ENCODE measurements at places on chromosomes 3 and 15.

DNA sequence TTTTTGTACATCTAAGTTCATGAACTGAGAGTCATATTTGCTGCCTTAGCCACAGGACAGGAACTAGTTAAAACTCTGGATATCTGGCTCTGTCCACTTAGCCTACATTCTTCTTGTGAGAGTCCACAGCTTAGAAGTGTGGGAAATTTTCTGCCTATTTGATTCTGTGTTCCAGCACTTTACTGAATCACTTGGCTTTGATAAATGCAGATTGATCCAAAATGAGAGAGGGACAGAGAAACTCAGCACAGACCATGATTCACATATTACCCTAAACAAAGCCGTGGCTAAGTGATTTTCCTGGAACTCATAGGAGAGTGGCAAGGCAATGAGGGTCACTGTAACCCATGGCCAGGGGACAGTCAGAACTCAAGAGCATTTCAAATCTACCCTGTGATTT lies 87.5 kb upstream of the CADPS start:
- no peak for DNase-seq

DNA sequence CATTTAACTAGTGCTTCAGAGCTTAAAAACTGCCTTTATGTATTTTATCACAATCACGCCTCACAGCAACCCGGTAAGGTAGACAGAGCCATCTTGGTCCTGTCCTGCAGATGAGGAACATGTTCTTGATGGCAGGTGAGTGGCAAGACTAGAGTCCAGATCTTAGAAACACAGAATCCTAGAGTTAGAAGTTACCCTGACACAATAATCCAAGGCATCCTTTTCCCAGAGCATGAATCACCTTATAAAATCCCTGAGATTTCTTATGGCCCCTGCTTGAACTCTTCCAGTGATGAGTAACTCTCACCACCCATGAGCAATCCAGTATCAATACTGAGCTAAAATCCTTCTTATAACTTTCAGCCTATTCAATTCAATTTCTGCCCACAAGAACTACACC lies 16.9 kb downstream of the POPDC2 start:
- DNase-seq: no peak

DNA sequence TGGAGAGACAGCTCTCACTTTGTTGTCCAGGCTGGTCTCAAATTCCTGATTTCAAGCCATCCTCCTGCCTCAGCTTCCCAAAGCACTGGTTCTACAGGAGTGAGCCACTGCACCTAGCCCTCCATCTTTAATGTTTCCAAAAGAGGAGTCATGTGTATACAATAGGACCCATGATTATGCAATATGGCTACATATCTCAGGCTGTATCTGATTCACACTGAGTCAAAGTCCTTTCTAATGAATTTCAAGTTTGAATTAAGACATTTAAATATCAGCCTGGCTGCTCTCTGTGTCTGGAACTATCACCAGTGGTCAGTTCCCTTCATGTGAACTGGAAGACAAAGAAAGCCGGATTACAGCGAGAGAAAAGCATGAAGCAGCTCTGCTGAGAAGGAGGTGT lies 90.5 kb downstream of the MINAR1 start:
- DNase-seq: no peak

- no peak for DNase-seq
Observed at GRCh38 chr3:45084820-45085816, 59.0 kb downstream of the CLEC3B start.

- DNase-seq: no peak
Observed at GRCh38 chr15:42955518-42955917, 34.9 kb upstream of the TTBK2 start.

GRCh38 chr3:147943265-147943945 lies 534.2 kb downstream of the ZIC1 start:
- no peak for DNase-seq

GRCh38 chr15:85757073-85757938 lies 37.4 kb downstream of the KLHL25 start:
- DNase-seq: no peak

DNA sequence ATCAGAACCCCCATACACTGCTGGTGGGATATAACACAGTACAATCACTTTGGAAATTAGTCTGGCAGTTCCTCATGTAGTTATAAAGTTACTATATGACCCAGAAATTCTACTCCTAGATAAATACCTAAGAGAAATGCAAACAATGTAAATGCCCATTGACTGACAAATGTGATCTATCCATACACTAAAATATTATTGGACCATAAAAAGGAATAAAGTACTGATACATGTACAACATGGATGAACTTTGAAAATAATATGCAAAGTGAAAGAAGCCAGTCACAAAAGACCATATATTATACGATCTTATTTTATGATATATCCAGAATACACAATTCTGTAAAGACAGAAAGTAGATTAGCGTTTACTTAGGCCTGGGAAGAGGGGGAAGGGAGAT lies 7.8 kb downstream of the IMPG2 start:
- DNase-seq: no peak

GRCh38 chr3:22491344-22491743 lies 711.8 kb upstream of the UBE2E2 start:
- DNase-seq: no peak

DNA sequence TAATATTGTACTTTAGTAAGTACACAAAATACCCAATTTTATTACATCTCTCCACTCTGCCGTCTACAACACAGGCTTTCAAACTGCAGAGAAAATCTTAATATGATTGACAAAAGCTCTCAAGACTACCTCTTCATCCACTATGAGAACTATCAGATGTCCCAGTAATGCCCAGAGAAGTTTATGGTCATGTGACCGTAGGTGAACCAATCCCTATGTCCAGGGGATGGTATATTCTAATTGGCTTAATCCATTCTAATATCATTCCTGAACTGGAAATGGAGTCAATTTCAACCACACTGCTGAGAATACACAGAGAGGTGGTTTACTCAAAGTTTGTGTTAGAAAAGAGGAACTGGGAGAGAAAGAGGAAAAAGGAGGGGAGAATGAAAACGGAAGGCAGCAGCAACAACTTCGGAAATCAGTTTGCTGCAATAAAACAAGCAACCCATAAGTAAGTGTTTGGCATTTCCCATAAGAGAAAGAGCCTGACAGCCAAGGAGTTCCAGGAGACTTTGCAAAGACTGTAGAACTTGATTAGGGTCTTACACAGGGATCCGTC lies 7.3 kb downstream of the SST start:
- DNase-seq: no peak

- DNase-seq: no peak
Observed at GRCh38 chr3:128188326-128188725, 35.0 kb downstream of the EEFSEC start.

DNA sequence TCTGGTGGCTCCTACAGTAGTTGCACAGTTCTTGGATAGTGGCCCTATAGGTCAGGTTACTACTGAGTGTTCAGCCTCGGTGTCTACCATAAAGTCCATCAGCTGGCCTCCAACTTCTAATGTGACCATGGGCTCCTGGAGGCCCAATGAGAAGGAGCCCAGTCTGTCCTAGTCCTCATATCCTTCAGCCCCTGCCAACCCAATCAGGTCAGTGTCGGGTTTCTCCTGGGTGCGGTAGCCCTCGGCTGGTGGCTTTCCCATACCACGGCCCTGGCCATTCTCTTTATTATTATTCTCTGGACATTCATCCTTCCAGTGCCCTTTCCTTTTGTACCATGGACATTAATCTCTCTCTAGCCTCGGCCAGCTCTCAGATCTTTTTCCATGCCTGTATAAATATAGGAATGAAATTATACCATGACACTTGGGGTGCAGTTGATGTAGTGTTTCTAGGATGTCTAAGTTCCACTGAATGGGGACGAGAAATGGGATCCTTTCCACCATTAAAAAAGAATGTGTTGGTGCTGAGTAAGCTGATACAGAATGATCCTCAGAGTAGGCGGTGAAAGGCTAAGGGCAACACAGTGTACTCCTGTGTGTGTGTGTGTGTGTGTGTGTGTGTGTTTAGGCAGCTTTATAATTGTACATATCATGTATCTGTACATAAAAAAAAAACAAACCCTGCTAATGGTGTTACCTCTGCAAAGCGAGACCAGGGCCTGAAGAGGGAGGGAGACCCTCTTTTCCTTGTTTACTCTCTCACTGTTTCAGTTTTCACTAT lies 19.3 kb upstream of the NOX5 start:
- no peak for DNase-seq

DNA sequence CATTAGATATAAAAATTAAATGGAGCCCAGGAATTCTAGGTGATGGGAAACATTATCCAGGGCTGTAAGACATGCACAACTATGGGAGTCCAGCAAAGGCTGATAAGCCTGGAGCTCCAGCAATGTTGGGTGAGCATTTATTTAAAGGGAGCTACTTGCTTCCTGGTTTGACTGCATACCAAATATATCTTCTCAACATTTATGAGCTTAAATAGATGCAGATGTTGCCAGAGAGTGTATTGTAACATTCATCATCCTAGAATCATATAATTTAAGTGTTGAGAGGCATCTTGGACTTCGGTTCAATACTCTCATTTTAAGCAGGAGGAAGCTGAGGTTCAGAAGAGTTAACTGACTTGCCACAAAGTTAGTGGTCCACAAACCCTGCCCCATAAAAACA lies 12.2 kb upstream of the POLR2M start:
- DNase-seq: no peak

GRCh38 chr15:51359981-51360380 lies 18.5 kb downstream of the GLDN start:
- DNase-seq: no peak

DNA sequence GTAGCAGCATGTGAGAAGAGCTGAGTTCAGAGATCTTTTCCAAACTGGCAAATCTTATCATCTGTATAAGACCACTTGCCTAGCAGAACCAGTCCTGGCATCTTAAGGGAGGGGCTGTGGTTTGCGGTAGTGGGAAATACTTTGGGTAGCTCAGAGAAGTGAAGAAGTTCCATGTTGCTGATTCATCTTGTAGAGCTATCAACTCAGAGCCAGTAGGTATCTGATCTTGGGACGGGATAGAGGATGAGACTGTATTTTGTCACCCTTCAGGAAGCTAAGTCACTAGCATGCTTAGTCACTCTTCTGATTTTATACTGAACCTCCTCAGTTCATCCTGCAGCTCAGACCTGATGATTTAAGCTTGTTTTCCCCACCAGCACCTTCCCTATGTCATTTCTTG lies 211.4 kb downstream of the NR1D2 start:
- DNase-seq: no peak

- DNase-seq: no peak
Observed at GRCh38 chr15:62553911-62554563, 389.0 kb upstream of the C2CD4B start.

DNA sequence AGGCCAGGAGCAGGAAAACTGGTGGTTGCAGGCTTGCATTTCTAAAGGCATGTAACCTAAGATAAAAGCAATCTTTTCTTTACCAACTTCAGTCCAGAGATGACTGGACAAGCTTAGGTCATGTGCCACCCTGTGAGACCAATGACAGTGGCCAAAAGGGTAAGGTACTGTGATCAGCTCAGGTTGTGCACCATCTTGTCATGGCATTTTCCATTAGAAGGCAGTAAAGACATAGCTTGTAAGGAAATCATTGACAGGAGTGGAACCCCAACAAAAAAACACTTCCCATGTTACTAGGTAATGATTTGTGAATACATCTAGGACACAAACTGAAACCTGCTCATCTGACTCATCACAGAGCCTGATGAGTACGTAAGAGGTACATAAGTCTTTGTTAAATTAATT lies 35.2 kb downstream of the SSR3 start:
- no peak for DNase-seq

- DNase-seq: no peak
Observed at GRCh38 chr3:53170325-53171063, 9.5 kb downstream of the PRKCD start.

DNA sequence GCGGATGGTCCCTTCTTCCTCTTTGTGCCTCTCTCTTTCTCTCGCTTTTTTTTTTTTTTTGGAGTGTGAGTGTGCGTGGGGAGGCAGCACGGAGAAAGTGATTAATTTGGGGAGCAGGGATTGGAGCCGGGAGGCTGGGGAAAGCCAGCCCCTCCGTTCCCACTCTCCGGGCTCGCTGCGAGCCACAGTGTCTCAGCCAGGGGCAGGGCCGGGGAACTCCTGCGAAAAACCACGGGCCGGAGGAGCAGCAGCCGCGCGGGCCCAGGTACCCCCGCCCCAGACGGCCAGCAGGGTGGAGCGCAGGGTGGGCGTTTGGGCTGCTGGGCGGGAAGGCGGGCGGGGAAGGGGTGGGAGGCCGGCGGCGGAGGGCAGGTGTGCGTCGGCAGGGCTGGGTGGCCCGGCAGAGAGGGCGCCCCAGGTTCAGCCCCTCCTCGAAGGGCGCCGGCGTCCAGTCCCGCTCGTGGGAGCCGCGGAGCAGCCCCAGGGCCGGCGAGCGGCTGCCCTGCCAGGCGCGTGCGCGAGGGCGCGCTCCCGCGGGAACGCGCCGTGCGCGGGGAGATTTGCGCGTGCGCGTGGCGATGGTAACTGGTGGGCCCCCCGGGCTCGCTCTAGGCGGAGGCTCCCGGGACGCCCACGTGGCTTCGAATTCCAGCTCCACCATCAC lies 1.4 kb downstream of the CHL1 start:
- no peak for DNase-seq

- DNase-seq: peak; percentile 73
Observed at GRCh38 chr3:101513419-101513986, 491 bp upstream of the SENP7 start.

GRCh38 chr15:96053031-96053780 lies 277.3 kb upstream of the NR2F2 start:
- peak; percentile 70 for DNase-seq

DNA sequence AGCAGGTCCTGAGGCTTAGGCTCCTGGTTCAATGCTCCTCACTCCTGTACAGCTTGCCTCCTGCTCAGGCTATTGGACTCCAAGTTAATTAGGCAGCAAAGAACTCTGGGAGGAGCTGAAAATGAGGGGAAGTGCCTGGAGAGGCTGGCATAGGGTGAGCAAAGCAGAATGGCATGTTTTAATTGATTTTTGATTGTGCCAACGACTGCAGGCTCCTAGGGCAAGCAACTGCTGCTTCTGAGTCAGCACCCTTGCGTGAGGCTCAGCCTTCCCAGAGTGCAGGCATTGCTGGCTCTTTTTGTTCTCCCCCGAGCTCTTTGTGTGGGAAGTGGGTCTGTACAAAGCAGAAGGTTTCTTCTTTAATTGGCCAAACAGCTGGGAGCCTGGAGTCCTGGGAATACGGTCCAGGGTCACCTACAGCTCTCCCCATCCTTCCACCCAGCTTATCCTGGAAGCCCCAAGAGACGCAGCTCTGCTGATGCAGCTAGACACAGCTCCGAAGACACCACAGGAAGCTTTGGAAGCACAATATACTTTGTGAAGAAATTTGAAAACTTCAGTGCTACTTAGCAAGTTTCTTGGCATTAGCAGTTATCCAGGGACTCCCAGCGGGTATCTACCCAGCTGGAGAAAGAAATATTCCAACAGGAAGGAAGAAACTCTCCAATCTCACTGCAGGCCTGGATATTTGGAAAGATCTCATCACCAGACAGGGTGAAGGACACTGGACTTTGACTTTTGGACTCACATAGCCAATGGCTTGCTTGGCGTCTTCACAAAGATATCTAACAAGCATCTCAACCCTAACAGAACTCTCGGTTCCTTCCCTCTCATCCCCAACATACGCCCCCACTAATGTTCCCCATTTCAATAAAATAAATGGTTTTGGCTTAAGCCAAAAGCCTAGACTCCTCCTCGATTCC lies 76.8 kb downstream of the BDH1 start:
- no peak for DNase-seq
